ENCODE measurements at places on chromosomes 1 and 21.

- DNase-seq = no peak
Observed at GRCh38 chr21:41573902-41574690, 66.1 kb upstream of the TMPRSS2 start.

DNA sequence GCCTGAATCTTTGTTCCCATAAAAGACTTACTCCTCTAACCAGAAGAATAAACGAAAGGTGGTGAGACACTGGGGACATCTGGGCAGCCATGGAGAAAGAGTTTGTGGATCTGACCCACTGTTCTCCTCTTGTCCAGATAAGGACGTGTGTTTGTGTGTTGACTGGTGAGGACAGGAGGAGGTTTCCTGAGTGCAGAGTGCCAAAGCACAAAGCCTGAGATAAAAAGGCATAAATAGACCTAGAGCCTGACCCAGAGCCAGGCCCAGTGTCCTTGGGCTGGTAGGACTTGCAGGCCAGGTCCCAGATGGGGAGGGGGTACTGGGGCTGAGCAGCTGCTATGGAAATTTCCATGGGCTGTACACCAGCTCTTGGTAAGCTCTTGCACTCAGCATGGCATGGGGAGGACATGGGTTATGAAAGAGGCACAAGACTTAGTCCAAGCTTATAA lies 19.6 kb upstream of the COQ8A start:
- no peak for DNase-seq

DNA sequence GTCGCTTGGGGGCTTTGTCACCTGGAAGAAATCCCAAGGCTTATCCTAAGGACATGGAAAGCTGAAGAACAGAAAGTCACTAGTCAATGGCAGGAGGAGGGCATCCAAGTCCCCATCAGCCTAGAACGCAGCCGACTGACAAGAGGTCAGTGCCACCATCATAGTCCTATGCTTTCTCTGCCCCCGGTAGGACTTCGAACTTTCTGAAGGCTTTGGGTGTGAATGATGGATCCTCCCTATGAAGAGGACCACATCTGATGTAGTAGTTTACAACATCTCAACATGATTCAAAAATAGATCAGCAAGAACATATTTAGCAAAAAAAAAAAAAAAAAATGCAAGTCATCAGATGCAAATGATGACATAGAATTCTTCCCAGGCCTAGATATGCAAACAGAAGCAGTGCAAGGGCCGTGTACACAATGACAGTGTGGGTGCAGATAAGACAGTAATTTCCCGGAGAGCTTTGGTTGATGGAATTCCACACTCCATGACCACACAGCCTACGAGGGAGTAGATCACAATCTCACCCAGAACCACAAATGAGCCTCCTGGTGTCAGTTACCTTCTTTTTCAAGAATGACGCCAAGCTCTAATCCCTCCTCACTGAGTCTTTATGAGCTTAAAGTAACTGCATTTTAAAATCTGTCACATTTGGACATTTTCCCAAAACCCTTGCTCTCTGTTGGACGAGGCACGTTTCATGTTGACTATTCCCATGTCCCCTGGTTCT lies 88.2 kb downstream of the PSMG1 start:
- no peak for DNase-seq

- DNase-seq = peak; percentile 19
Observed at GRCh38 chr1:211643324-211644212, 31.9 kb downstream of the NEK2 start.

- DNase-seq = no peak
Observed at GRCh38 chr1:19645411-19646251, 1.5 kb downstream of the NBL1 start.

DNA sequence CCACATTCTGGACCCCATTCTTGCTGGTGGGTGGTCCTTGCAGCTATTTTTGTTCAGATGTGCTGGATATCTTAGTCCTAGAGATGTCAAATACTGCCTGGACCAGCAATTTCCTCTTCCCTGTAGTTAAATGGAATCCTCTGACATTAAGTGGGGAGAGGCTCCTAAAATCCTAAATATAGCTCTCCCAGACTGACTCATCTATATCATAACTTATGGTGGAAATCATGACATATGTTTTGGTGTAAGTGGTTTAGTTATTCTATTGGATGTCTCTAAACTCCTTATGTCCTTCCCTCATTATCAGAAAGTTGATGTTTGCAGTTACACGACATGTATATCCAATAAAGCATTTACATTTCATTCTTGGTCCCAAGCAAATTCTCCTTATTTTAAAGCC lies 73.1 kb downstream of the KCNJ6 start:
- no peak for DNase-seq

GRCh38 chr21:46148106-46148505 lies 7.3 kb downstream of the FTCD start:
- DNase-seq = no peak

DNA sequence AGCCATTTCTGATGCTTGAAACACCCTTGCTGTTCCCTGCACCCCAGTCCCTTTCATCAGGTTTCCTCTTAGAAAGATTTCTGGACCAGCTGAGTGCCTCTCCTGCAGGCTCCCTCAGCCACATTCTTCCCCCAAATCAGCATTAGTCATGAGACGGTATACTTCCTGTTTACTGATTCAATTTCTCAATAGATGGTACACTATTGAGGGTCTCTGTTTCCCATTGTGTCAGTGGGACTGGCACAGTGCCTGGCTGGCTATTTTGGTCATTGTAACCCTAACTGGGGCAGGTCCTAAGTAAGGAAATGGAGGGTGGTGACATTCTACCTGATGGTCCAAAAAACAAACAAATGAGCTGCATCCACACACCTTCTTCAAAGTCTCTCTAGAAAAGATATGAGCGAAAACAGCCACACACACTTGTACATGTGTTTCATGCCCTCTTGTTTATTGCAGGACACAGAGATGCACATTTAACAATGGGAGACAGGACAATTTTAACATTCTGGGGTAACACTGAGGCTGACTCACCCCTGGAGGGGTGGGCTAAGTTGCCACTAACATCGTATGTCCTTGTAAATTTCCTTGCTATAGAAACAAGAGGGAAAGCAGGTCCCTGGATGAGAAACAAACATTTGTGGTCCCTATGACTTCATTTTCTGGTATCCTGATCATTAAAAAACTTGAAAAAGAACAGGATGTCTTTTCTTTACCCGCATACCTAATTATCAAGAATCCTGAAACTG lies 77.5 kb downstream of the RRAGC start:
- no peak for DNase-seq

DNA sequence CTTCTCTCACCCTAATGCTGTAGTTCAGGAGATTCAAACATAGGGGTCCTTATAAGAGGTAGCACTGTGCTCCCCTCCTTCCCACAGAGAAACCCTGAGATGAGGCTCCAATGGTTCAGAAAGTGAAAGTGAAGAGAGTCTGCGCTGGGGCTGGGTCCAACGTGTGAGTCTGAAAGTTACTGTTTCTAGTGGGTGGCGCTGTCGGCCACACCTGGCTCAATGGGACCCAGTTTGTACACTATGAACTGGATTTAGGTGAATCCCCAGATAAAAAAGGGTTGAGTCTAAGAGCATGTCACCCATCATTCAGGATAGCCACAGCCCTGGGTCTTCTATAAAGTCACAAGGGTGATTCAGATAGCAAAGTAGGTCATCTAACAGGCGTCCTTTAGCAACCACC lies 2.8 kb downstream of the SMCP start:
- DNase-seq = peak; percentile 54

DNA sequence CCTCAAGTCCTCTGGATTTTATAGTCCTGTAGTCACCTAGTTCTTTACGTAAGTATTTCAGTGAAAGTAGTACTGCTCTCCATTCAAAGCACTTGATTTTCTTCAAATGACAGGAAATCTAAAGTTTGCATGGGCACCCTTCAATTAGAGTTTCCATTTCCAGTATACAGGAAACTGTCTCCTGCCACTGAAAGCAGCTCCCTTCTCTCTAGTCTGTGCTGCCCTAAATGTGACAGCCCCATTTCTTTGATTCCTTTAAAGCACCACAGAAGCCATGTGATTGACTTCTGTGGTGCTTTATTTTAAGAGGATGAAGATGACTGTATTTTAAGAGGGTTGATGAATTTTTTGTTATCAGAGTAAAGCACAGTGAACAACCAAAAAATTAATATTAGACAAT lies 226.1 kb downstream of the DNAH14 start:
- DNase-seq = no peak

- DNase-seq = no peak
Observed at GRCh38 chr1:7751174-7751573, 19.9 kb upstream of the VAMP3 start.

DNA sequence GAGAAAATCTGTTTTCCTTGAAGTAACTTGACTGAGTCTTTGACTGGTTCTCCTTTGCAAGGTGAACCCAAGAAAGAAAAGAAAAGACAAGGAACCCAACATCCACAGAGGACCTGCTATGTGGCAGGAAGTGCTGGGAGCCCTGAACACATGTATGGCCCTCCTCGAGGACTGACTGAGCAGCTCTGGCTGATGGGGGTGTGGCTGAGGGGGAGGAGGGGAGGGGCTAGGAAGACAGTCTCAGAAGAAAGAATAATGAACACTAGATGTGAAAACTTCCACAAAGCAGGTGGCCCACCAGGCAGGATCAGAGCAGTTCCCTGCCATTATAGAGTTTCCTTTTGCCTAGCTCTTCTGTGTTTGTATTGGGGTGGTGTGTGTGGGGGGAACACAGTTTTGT lies 26.1 kb downstream of the NENF start:
- DNase-seq = no peak

DNA sequence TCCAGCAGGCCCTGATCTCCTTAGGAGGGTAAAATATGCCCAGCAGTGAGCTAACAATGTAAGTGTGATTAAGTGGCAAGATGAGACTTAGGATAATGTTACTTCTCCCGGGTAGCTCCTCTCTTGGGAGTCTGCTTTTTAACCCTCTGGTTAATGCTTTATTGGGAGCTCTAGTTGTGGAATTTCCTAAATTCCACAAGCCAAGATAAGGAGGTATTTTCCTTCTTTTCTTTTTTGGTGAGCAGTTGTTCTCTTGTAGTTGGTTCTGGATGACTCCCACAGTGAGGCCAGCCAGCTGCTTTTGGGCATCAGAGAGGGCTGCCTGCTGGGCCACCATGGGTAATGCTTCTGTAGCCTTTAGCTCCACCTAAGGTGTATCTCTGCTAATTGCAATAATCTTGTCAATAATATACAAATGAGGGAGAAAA lies 19.3 kb downstream of the C1orf52 start:
- peak; percentile 24 for DNase-seq

GRCh38 chr1:154320882-154321608 lies at the start of gene AQP10:
Gene AQP10 (plus strand): TSS chr1:154321093. CDS start chr1:154321156, 63 bp downstream.
- no peak for DNase-seq

Data from GM10248 (cell line).